ENCODE measurements at places on chromosomes 7 and 10.

DNA sequence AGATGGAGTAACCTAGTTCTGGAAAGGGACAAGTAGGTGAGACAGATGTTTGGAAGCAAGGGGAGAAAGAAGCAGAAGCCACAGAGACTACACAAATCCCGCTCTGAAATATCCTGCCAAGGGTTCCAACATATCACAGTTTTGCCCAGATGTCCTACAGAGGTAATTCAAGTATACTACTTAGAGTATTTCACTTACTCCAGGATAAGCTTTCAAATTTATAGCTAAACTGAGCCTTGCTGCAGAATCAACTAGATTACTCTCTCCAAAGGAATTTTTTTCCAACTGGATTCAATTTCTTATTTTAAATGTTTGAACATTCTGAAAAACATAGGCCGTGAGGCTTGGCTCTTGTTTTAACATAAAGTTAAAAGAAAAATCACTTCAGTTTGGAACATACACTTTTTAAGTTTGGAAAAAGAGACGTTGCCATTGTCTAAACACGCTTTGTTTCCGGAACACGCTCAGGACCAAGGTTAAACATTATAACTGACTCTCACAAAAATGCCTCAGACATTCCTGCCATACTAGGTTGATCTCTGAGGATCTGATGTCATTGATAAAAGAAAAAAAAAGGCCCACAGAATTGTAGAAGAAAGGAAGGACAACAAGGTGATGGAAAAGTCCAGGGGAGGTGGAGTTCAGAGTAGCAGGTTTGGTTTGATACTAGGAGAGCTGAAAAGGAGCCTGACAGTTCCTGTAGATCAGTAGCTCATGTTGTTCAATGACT lies 74.8 kb downstream of the FAM185A start:
- no peak for DNase-seq

GRCh38 chr10:109780997-109781396 lies 142.3 kb downstream of the XPNPEP1 start:
- DNase-seq: no peak

GRCh38 chr7:4931943-4932342 lies 27.0 kb downstream of the MMD2 start:
- no peak for DNase-seq

GRCh38 chr10:132094581-132095234 lies 29.0 kb downstream of the JAKMIP3 start:
- no peak for DNase-seq

DNA sequence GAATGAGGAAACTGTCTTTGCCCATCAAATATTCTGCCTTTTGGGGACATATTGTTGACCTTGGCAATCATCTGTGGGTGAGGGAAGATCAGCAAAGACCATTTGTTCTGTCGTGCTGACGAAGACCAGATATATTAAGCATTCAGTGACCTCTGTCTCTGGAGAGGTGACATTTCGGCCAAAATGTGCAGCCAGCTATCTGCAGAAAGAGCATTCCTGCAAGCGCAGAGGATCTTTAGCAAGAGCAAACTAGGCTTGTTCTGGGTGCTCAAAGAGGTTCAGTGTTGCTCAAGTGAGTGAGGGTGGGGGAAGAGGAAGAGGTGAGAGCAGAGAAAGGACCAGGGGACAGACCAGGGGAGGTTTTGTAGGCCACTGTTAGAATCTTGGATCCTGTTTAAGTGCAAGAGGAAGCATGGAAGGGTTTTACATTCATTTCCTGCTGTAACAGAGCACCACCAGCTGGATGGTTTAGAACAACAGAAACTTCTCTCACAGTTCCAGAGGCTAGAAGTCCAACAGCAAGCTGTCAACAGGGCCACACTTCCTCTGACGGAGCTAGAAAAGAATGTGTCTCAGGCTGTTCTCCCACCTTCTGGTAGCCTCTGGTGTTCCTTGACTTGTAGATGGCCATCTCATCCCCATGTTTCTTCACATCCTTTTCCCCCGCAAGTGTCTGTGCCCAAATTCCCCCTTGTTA lies 11.2 kb downstream of the C10orf120 start:
- no peak for DNase-seq

GRCh38 chr10:386771-387592 lies 251.7 kb downstream of the ZMYND11 start:
- DNase-seq: no peak

DNA sequence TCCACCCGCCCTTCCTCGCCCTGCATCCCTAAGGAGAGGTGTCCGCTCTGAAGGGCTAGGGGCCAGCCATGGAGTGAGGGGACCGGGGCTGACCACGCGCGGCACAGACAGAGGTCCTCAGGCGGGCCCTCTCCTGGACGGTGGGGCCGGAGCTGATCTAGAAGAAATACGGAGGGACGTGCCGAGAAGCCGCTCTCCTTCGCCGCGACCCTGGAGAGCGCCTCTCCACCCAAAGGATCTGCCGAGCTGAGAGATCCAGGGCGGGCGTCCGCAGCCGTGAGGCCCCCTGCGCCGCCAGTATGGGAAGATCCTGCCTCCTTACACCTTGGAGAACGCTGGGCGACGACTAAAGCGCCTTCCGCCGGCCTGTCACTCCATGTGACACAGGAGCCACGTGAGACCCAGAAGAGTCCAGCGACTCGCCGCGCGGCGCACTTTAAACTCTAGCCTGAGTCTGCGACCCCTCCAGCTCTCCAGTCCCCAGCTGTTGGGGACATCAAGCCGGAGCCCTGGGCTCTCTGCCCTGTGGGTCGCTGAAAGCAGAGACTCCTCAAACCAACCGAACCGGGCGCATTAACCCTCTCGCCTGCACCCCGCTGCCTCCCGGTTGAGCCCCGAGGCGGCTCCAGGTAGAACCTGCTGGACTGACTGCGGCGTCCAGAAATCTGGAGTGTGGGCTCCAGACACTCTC lies 1.5 kb upstream of the SFMBT2 start:
- no peak for DNase-seq

- DNase-seq: no peak
Observed at GRCh38 chr7:115047958-115048720, 126.2 kb downstream of the MDFIC start.

DNA sequence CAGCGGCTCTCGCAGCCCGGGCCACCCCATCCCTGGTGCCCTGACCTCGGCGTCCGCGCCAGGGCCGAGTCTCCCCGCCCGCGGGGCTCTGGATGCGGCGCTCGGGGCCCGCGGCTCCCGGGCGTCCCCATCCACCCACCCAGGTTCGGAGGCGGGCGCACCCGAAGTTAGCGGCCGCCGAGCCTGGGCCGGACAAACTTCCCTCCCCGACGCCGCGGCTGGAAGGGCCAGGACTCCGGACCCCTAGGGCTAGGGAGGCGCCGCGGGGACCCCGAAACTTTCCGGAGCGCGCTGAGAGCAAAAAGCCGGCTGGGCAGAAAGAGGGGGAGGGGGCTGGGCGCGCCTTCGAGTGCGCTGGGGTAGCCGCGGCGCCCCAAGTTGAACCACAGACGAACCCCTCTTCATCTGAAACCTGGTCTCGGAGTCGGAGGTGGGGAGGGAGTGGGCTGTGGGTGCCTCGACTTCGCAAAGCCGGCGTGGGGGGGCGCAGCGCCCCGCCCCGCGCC lies 3.7 kb upstream of the ELFN1 start:
- no peak for DNase-seq

GRCh38 chr10:132487241-132488135 lies 50.1 kb upstream of the INPP5A start:
- DNase-seq: no peak

- no peak for DNase-seq
Observed at GRCh38 chr10:63633677-63634487, 112.7 kb downstream of the REEP3 start.

DNA sequence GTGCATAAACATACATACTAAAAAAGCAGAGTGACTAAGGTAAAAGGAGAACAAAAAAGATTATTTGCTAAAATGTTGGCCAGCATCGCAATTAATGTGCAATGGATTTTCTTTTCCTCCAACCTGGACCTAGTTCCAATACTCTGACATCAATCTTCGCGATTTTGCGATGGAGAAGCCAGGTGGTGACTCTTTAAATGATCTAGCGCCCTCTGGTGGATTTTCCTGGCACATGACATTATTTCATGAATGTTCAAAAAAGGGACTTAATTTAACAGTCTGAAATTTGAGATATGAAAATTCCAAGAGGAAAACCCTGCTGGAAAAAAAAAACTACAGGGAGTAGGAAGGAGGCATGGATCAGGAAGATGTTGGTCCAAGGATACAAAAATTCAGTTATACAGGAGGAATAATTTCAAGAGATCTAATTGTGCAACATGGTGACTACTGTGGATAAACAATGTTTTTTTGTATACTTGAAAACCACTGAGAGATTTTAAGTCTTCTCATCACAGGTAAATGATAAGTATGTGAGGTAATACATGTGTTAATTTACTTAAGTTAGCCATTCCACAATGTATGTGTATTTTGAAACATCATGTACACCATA lies 4.3 kb upstream of the KCNMA1 start:
- peak; percentile 10 for DNase-seq

- DNase-seq: no peak
Observed at GRCh38 chr7:157980774-157981173, 606.8 kb downstream of the PTPRN2 start.

DNA sequence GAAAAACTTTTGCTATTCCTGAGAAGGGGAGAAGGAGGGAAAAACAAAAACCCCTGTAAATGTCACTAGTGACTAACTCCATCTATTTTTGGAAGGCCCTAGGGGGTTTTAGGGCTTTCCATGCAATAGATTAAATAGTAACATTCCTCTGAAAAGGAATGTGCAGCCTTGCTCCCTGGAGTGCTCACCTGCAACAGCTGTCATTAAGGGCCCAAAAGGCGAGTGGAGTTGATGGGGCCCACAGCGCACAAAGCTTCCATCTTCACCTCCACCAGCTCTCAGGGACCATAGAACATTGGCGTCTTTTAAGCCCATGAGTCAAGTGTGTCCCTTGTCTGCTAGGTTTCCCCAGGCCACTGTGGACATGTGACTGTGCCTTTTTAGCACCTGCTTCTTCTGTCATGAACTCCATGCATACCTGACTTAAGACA lies 58.0 kb upstream of the IL6 start:
- DNase-seq: no peak

- no peak for DNase-seq
Observed at GRCh38 chr10:47044741-47045140, 133.5 kb downstream of the PTPN20 start.

DNA sequence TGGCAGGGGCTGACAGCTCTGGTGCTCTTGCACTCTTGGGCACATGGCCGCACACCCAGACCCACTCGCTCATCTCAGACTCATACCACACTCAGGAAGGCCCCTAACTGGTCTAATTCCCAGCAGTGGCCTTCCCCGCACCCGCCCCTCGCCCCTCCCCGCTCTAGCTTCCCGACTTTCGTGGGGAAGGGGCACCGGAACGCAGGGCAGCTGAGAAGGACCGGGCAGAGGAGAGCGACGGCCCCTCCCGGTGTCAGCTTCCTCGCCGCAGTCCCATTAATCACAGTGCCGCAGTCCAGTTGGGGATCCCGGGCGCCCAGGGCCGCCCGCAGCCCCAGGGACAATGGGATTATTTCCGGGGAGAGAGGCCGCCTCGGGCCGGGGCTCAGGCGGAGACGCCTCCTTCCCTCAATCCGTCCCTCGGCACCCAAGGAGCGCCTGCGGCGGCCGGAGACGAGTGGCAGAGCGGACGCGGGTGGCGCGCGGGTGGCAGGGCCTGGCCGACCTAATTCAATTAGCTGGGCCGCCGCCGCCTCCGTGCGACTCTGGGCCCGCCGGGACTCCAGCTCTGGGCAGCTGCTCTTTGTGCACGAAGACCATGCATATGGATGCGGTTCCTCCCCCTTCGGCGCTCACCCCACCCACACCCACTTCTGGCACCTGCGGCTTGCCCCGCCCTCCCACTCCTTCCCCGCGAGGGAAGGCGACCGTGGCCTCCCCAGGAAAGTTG lies 7.8 kb upstream of the TLX1 start:
- no peak for DNase-seq

DNA sequence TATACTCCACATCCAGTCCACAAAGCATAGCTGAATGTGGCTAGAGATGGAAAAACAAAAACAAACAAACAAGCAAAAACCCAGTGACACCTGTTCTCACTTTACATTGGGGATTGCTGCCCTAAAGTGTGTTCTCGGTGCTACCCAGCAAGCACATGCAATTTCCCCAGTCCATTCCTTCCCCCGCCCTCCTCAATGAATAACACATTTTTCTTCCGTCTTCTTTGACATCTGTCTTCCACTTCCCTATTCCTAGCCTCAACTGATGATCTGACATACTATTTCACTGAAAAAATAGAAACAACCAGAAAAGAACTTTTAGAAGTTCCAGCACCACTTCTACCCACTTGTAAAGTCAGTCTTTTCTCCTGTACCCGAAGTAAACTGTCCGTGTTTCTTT lies 147.1 kb downstream of the MALRD1 start:
- no peak for DNase-seq

DNA sequence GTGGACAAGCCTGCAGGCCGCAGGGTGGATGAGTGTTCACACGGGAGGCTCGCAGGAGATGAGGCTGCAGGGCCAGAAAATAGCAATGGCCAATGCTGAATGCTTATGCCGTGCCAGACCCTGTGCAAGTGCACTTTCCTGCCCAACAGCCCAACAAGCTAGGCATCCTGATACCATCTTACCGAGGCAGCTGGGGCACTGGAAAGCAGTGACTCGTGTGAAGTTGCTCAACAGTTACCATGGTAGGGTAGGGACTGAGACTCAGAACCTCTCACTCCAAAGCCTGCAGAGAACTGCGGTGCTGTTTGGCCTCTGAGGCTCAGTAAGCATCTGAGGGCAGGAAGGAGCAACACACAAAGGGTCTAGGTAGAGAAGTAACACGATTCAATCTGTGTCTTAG lies 43.7 kb downstream of the JAZF1 start:
- DNase-seq: no peak

DNA sequence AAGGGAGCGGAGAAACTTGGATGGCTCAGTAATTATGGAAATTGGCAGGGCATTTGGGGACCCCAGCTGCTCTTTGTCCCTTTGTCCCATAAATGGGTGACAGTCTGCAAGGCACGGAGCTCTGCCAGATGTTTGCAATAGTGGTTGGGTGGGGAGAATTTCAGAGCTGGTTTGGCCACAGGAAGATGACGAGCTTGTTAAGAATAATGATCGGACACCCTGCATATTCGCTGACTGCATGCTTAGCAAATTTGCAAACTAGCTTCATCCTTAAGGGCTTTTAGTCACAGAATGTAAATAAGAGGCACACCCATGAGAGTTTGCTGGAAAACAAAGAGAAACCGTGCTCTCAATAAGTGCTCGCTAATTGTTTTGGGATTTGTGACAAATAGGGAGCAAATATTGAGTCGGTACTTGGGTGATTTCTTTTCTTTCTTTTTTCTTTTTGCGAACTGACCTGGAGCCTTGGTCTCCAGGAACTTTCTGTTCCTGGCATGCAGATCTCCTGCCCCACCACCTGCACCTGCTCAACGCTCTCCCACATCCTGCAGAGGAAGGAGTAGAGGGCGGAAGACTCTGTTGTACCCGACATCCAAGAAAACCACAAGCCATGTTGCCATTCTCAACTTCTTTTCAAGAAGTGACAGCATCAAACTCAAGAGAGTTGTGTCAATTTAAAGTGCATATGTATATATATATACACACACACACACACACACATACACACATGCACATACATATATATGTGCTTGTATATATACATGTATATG lies 238.9 kb downstream of the CAMK1D start:
- DNase-seq: no peak

Data from stimulated activated CD4-positive, alpha-beta T cell treated with anti-CD3 and anti-CD28 coated beads, Interleukin-1b, Interleukin-23, amount 100 ng/mL, for 1 hour (primary cell).